Stimulated activated CD8-positive, alpha-beta memory T cell treated with anti-CD3 and anti-CD28 coated beads, Interleukin-15, amount 100 ng/mL, for 1 hour (primary cell): ENCODE measurements at places on chromosomes 1 and 21.
A peak's percentile ranks its signal among the peaks of the same experiment; 100 is the strongest.

DNA sequence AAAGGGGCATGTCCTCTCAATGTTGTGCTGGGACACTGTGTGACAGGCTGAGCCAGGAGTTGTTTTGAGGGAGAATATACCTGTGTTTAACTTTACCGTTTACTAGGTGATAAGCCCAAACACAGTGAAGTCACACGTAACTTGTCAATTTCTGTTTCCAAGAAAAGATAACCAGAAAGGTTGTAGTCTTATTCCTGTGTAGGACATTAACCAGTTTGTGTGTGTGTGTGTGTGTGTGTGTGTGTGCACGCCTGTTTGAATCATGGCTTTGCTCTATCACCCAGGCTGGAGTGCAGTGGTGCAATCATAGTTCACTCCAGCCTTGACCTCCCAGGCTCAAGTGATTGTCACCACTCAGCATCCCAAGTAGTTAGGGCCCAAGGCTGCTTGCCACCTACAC, 83.6 kb downstream of the MRPS6 start:
- DNase-seq = no peak

GRCh38 chr1:168372307-168372706, 91.6 kb downstream of the TBX19 start:
- DNase-seq = no peak

- DNase-seq = no peak
Observed at GRCh38 chr1:161954050-161954449, 69.6 kb downstream of the OLFML2B start.

DNA sequence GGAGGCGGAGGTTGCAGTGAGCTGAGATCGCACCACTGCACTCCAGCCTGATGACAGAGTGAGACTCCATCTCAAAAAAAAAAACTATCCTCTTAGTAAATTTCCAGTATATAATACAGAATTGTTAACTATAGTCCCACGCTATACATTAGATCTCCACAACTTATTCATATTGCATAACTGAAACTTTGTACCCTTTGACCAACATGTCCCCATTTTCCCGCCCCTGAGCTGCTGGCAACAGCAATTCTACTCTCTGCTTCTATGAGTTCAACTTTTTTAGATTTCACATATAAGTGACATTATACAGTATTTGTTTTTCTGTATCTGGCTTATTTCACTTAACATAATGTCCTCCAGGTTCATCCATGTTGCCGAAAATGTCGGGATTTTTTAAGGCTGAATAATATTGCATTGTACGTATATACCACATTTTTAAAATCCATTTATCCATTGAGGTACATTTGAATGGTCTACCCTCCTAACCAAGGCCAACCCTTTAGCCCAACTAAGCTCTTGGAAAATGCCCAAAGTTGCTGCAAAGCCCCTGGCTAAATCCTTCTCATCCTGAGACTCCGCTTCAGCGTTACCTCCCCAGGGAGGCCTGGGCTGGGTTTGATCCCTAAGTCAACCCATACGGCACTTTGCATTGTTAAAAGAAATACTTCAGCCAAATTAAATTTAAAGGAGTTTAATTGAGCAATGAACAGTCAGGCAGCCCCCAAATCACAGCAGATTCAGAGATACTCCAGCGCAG, 34.2 kb downstream of the NEK2 start:
- DNase-seq = no peak

GRCh38 chr1:16969057-16969611, 11.3 kb downstream of the MFAP2 start:
- no peak for DNase-seq

DNA sequence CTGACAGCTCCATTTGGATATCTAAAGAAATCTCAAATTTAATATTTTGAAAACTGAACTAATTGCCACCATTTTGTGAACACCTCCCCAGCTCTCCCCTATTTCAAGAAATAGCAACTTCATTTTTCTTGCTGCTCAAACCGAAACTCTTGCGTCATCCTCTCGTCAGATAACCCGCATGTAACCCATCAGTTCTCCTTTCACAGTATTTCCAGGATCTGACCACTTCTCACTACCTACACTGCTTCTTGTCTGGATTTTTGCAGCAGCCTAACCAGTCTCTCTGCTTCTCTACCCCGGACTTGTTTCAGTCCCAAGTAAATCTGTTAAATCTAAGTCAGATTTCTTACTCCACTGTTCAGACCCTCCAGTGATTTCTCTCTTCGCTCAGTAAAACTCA, 75.6 kb downstream of the MTR start:
- no peak for DNase-seq

- DNase-seq = peak; percentile 35
Observed at GRCh38 chr1:44036409-44037139, 5.3 kb upstream of the SLC6A9 start.

GRCh38 chr1:22773981-22774832, 63.6 kb downstream of the EPHB2 start:
- DNase-seq = no peak

GRCh38 chr1:156259805-156260204, 11.9 kb upstream of the PAQR6 start:
- no peak for DNase-seq

GRCh38 chr1:182050481-182051448, 10.7 kb downstream of the ZNF648 start:
- no peak for DNase-seq

- no peak for DNase-seq
Observed at GRCh38 chr1:92786111-92786901, 1.4 kb upstream of the EVI5 start.

DNA sequence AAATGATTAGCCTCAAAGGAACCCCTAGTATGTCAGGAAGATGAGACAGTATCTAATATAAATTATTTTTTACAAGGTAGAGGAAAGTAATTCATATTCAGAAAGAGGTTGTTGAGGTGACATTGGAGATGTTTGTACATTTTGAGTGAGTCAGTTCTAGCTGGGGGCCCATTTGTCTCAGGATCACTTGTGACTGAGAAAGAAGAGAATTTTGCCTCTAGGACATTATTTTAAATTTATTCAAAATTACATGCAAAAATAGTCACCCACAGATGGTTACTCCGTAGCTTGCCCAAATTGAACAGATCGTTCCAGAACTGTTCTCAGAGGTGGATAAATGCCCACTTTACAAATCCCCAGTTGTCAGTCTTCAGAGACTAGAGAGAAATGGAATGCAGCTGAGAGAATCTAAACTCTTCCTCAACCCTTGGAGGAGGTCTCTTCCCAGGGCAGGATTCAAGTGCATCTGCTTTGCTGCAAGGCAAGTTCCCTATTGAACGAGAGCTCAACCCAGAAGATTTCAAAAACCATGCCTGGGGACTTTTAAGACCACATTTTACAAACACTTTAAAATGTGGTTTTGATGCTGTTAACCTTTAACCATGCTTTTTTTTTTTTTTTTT, 987.8 kb upstream of the ADAMTS5 start:
- DNase-seq = no peak

DNA sequence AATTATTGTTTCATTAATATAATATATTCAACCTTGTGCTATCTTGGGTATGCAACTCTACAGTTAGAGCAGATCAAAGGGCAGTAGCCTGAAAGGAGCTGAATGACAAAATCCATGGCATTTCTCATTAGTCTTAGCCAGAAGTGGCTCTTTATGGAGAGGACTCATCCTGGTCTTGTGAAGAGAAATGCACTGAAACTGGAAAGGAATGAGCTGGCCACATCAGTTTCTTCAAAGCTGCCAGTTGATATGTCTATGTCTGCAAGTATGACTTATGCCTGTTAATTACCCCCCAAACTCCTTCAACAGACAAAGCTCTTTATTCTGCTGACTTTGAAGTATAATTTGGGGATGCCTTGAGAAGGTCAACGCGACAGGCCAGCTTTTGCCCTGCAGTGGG, 119.0 kb upstream of the UBE2U start:
- DNase-seq = no peak

DNA sequence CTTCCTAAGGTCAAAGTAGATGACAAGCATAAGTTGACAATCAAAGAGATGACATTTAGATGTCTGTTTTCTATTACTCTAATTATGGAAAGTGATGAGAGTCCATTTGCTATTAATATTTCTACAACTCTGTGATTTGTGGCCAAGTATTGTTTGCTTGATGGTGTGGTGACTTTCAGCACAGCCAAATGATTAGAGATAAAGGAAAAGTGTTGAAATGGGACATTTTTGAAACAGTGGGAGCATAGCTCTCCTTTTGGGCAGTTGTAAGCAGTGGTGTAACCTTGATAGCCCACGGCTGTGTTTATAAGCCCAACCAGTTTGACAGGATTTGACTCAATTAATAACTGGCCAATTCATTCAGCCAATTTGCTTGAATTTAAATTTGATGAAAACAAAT, 31.6 kb downstream of the ZC3H11B start:
- no peak for DNase-seq

DNA sequence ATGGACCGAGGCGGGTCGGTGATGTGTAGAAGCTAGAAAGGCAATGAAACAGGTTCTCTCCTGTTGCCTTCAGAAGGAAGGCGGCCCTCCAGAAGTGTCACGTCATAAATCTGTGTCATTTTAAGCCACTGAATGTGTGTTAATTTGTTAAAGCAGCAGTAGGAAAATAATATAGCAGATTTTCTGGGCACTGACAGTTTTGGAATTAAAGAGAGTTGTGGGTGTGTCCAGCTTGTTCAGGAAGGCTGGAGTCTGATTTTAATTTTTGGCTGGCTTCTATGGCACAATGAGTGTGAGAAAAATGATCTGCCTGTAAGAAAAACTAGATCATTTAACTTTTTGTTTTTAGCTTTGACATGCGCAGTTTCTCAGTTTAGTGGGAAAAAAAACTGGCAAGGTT, 177.3 kb downstream of the EDEM3 start:
- DNase-seq = no peak

DNA sequence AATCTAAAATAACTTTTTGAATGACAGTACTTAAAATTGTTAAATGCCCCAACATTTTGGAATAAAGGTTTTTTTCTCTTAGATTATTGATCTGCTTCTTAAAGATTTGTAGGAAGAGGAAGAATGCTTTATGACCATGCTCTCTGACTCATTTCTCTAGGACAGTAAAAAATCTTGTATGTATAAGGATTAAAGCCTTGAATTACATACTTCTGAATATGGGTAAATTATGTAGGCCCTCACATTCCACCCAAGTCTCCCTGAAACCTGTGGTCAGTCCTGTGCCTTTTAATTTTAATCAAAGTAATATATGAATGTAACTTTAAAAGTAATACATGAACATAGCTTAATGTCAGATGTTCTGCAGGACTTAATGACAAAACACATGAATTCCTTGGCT, 50.5 kb downstream of the ABCD3 start:
- no peak for DNase-seq

DNA sequence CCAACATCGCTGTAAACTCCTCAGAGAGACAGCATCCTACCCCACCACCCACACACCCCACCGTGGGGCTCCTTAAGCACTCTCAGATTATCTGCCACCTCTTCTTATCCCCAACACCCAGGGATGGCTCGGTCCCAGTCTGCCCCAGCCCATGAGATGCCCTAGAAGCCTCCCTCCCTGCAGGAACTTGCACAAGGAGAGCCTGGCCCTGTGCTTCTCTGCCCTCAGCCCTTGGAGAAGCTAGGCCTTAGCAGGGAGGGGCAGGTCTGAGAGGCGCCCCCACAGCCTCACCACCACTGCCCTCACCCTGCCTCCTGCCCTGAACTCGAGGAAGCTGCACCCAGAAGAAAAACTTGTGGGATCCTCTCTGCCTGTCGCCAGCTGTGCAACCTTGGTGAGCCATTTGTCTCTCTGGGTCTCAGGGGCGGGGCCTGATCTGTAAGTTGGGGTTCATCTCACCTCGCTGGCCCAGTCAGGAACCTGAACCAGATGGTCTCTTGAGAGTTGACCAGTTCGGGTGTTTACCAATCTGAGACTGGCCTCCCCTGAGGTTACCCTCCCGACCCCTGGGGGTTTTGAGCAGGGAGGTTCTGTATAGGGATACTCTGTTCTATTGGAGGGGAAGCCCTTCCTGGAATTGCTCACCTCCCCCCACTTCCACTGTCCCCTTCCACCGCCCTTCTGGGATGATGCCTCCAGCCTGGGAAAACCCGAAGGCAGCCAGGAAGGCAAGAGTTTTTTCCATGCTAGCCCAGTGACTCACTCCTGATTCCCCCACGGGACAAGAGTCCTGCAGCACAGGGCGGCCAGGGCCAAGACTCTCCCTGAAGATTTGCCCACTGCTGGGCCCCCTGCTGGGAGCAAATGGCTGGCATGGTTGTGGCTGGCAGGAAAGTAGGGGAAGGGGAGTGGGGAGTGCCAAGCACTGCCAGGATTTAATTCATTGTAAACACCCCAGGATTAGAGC, at the start of gene S100A3:
S100A3 (minus strand) TSS at position 537 of the 967 bp plus-strand sequence. CDS start 773 bp downstream, outside the sequence.
- no peak for DNase-seq

DNA sequence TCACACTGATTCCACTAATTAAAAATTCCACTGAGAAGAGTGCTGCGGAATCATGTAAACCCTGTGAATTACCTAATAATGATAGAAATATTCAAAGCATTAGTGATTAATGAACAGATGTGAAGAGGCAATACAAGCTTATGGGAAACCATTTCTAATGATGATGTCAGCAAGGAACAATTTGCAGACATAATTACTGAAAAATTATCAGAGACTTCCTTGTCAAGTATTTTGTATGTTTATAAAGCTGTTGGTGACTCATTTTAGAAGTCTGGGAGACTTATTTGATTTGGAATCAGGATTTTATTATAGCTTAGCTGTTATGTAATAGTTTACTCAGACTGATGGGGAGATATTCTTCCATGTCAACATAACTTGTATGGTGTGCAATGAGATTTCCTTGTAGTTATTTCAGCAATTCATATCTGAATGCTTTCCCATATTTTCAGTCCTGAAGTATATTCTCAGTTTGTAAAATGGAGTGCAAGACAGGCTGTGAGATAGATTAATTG, 135.5 kb downstream of the TGFB2 start:
- no peak for DNase-seq

DNA sequence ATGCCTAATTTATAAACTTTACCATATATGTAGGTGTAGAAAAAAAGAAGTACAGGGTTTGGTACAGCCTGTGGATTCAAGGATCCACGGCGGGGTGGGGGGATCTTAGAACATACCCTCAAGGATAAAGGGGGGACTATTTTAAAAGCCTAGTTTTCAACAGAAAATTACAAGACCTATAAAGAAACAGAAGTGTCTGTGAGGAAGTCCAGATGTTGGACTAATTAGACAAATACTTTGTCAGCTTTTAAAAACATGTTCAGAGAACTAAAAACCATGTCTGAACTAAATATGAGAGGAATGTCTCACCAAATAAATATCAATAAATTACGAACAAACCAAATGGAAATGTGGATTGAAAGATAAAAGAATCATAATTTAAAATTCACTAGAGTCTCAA, 51.6 kb downstream of the TRMT1L start:
- DNase-seq = no peak

- no peak for DNase-seq
Observed at GRCh38 chr1:7549277-7550161, 221.6 kb upstream of the VAMP3 start.

DNA sequence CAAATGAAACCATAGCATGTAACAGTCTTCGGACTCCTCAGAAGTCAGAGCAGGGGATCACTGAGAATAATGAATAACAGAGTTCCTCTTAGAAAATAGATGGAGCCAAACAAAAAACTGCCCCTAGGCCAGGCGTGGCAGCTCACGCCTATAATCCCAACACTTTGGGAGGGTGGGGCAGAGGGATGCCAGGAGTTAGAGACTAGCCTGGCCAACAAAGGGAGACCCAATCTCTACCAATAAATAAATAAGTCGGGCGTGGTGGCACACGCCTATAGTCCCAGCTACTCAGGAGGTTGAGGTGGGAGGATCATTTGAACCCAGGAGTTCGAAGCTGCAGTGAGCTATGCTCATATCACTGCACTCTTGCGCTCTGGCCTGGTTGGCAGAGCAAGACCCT, 58.5 kb upstream of the SERTAD4 start:
- DNase-seq = no peak
